ENCODE measurements at places on chromosomes 2 and 18. TPM values are rescaled to one million over a fixed set of nuclear protein-coding genes. Genes with fewer than 3 reads are reported as not detected.

DNA sequence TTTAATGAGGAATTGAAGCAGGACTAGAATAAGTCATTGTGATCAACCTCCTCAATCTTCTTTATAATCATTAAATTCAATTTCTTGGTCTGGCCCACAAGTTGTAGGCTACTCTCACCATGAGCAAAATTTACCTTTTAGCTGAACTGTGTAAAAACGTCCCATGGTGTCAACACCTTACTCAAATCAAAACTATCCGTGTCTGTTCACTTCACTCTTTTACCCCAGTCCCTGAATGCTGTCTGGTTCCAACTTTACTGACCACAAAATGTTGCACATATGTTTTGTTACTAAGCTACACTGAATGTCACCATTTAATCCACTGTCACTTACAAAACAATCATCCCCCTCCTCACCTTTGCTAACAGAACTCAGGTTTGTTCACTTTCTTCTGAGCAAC lies 951.6 kb upstream of the SLC39A10 start:
- no peak for DNase-seq

DNA sequence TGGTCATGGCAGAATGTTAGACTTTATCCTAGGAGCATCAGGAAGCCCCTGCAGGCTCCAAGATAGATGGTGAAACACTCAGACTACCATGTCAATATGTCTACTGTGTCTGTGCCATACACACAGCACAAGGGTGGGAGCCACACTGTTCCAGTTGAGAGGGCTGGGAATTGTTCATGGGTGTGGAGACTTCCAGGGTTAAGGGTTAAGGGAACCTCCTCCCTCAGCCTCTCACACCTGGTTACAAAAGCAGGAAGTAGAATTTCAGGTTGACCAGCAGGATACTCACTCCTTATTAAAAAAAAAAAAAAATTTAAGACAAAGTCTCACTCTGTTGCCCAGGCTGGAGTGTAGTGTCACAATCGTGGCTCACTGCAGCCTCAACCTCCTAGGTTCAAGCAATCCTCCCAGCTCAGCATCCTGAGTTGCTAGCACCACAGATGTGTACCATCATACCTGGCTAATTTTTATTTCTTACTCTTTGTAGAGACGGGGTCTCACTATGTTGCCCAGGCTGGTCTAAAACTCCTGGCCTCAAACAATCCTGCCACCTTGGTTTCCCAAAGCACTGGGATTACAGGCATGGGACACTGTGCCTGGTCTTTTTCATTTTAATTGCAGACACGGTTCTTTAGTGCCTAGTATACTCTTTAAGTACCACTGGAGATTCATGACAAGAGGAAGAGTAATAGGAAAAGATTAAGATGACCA lies 26.0 kb downstream of the SULT1C2 start:
- no peak for DNase-seq

Gene ANKRD12
- 44.1 TPM for total RNA-seq

- no peak for DNase-seq
Measured at GRCh38 chr2:20107776-20108175, 56.3 kb upstream of the LAPTM4A start.

Gene ALMS1
- total RNA-seq = 7.9 TPM

GRCh38 chr2:176482107-176482506 lies 212.9 kb downstream of the MTX2 start:
- DNase-seq = no peak

Gene SMYD1
- total RNA-seq = 544 TPM

Gene KCNG2
- total RNA-seq = not detected
